CD14-positive monocyte (primary cell): ENCODE measurements at places on chromosomes 1 and 21.

DNA sequence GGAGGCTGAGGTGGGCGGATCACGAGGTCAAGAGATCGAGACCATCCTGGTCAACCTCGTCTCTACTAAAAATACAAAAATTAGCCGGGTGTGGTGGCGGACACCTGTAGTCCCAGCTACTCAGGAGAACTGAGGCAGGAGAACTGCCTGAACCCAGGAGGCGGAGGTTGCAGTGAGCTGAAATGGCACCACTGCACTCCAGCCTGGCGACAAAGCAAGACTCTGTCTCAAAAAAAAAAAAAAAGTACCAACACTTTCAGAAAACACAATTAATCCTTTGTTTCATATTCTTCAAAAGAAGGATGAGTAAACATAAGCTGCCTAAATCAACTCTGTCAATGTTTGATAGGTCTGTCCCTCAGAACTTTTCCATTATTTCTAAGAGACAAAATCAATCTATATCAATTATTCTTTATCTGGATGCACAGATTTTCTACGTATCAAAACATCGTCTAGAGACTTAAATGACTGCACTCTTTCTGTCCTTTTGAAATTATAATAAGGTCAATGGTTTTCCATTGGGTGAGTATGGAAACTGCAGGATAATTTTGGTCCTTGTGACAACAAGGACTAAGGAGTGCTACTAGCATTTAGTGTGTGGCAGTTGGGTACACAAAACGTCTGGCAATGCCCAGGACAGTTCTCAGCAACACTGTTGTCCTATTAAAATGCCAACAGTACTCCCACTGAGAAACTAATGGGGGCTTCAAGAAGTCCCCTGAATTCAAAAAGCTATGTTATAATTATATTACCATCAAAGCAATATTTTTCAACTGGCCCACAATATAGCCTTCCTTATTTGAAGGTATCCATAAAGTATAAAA lies 40.7 kb downstream of the LPGAT1 start:
- no peak for DNase-seq

GRCh38 chr1:214022810-214023425 lies 35.1 kb downstream of the PROX1 start:
- DNase-seq = no peak

GRCh38 chr1:67250051-67250653 lies 57.5 kb upstream of the IL12RB2 start:
- DNase-seq = no peak

DNA sequence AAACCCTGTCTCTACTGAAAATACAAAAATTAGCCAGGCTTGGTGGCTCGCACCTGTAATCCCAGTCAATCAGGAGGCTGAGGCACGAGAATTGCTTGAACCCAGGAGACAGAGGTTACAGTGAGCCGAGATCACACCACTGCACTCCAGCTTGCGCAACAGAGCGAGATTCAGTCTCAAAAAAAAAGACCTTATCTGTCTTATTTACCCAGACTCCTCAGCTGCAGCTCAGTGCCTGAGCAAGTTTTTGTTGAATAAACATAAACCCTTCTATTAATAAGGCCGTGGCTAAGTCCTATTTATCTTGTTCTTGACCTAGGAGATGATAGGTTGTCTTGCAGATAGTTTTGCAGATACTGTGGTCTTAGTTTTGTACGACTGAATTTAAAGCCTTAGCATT lies 136.4 kb upstream of the TMEM51 start:
- no peak for DNase-seq

- DNase-seq = no peak
These were observed 86.6 kb upstream of the C1orf87 start for GRCh38 chr1:60160141-60160540.

DNA sequence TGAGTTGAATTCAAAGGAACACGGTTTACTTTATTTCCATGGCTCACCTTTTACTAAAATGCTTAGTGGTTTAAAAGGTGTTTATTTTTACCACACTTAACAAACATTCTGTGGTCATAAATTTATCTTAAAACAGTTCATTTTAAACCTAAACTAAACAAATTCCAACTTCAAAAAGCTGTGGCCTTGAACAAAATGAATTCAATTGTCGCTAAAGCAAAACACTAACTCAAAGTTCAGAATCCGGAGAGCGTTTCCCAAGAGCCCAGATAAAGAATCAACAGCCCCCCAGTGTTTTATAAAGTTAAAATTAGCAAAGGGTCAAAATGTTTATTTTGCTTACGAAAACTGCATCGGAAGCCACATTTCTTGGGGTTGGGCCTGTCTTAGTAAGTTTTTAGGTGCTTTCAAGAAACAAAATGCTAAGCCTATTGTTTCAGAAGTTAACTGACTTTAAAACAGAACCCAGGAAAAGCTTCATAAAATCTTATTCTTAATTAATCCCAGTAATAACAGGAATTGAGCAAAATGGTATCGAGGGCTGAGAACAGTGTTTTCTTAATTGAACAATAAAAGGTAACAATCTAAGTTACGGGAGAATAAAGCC lies 1.3 kb downstream of the PUM1 start:
- no peak for DNase-seq
